ENCODE measurements at places on chromosomes 7 and 10. TPM values are rescaled to one million over a fixed set of nuclear protein-coding genes. Genes with fewer than 3 reads are reported as not detected.

GRCh38 chr10:7797582-7797981, 9.6 kb downstream of the ATP5F1C start:
- no peak for DNase-seq

DNA sequence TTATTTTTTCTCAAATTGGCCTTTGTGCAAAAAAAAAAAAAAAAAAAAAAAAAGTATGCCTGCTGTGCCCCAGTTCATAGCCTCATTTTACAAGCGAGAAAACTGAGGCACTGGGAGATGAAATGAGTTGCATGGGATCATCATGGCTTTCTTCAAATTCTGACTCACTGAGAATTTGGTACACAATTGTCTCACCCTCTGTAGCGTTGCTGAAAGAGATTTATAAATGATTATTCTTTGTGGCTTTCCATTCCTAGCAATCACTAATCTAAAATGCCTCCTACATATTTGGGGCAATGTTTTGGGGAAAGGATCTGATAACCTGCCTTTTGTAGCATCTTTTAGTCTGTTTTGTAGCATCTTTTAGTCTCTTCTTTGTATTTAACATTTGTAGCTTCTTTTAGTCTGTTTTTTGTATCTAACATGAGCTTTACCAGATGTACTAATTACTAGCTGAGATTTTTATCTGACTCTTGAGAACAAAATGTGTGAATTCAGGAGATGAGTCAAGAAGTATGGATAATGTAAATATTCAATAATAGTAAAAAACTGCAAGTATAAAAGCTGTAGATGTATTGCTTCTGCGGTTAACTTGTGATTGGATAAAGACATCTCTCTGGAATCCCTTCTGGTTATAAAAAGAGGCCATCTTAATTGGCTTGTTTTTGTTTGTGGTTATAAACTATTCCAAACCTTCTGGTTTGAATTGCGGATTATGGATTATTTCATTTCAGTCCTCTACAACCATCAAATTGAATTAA, 161.4 kb downstream of the ARID5B start:
- no peak for DNase-seq

- no peak for DNase-seq
These were observed 244.0 kb downstream of the HGF start for GRCh38 chr7:81525841-81526240.

The FXYD4 gene
- not detected for total RNA-seq

DNA sequence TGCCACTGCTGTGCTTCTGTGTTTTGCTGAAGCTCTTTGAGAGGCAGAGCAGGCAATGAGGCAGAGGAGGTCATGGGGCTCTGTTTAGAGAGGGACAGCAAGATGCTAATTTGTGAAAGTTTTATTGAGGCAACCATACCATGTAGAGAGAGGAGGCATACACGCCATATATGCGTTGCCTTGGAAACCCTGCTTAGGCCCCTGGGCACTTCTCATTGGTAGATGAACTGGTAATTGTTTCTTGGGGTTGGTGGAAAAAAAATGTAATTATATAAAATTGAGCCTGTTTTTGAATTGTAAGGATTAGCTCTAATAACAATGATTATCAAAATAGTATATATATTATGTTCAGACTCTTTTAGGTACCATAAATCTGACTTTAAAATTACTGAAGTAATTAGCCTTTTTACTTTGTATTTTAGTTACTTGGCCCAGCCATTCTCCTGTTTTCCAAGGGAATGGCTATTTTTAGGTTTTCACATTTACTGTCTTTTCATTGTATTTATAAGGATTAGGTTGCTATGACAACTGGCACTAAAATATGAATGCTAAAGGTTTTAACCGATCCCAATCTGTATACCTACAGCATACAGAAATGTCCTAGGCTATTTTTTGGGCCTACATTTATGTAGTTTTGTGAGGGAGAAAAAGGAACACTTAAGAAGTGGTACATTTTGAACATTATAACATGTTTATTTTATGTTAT, 52.4 kb downstream of the BZW2 start:
- DNase-seq: no peak

- no peak for DNase-seq
These were observed 1.2 kb downstream of the MNX1 start for GRCh38 chr7:157009170-157009777.

The STEAP4 gene
- total RNA-seq: 0.10 TPM

DNA sequence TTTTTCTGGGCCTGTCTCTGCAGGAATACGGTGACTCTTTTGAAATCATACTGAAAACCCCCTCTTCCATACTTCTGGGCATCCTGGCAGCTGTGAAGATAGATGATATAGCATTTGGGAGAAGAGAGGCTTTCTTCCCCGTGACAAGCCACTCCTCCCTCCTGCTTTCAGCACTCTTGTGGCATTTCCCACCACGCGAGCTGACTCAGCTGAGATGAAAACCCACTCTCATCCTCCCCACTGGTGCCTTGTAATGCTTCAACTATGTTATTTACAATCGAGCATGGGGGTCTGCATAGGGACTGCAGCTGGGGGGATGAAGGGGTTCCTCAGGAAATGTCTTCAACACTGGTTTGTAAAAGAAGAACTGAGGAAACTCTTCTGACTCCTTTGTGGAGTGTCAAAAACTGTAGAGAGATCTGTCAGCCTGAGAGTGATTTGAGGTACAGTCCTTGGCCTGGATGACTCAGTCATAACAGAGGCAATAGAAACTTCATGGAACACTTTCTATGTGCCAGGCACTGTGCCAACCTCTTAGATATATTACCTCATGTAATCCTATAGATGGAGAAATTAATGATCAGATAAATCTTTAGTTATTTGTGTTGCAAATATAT, 1.7 kb upstream of the TBATA start:
- no peak for DNase-seq

- no peak for DNase-seq
These were observed 36.4 kb upstream of the WAC start for GRCh38 chr10:28496481-28496961.

GRCh38 chr7:93364806-93365205, 132.6 kb downstream of the VPS50 start:
- no peak for DNase-seq

DNA sequence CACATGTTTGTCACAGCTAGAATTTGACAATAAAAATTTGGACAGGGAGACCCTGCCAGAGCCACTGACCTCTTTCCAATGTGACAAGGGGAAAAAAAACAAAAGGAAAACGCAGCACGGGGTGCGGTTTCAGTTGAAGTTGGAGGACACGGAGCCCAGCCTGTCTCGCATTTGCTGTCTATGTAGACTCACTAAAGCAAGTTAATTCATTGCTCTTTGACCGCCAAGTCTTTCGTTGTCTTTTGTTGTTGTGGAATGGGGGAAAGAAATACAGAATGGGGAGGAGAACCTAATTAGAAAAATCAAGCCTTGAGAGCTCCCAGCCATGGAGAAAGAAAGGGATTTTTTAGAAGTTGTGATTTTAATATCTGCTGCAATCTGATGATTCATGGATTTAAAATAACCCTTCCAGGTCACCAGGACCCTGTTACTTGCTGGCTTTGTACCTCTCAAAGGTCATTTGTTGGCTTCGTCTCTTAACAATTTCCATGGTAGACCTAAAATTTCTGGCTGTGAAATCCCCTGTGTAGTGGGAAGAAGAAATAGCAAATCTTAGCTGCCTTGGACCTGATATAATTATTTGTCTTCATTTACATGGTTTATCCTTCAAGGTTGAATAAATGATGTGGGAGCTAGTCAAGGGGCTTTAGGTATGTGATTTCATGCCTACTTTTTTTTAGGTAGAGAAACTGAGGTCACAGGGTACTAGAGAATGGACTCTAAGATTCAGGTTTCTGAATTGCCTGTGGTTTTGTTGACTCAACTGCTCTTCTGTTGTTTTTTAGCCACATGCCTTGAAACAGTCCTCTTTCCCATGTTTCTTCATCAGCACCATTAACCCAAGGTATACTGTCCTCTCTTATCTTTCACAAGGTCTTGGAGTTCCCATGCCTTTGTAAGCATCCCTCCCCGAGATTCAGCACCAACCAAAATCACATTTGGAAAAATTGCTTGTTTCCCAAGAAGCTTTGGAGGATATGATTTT, 78.7 kb downstream of the TCF7L2 start:
- DNase-seq: no peak

The CCL24 gene
- not detected for total RNA-seq

The PNLIPRP1 gene
- total RNA-seq: 2.1 TPM

The ASZ1 gene
- not detected for total RNA-seq

DNA sequence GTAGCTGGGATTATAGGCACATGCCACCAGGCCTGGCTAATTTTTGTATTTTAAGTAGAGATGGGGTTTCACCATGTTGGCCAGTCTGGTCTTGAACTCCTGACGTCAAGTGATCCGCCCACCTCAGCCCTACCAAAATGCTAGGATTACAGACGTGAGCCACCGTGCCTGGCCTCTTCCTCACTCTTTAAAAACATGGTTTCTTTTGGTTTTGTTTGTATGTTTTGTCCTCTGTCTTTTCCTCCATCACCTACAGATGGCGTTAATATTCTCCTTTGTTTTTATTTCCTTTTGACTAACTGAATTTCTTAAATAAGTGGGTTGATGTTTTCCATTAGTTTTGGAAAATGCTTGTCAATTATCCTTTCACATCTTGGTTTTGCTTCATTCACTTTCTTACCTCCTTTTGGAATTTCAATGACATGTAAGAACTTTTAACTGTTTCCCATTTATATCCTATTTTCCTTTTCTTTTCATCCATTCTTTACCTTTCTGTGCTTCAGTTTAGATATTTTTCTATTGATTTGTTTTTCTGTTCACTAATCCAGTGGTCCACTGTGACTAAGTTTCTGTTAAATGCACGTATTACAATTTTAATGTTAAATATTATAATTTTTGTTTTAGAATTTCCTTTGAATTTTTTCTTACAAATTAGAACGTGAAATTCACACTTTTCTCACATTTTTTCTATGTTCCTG, 104.1 kb downstream of the ZNF467 start:
- DNase-seq: no peak

DNA sequence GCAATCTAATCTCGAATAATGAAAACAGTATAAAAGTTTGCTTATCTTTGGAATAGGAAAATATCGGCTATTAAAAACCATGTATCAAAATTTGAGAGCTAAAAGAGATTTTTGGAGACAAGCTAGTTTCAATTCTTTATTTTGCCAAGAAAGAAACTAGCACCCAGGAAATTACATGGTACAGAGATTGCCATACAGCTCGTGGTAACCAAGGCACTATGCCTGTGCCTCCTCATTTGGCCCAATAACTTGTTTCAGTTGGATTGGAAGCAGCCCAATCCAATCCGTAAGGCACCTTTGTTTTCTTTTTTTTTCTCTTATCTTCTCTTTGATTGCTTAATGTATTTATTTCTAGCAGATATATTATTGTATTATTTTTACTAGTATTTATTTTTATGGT, 55.0 kb downstream of the GNAI1 start:
- DNase-seq: no peak

GRCh38 chr10:117204316-117204715, 7.0 kb downstream of the KCNK18 start:
- no peak for DNase-seq

The EGFR gene
- total RNA-seq: 0.16 TPM

GRCh38 chr7:131501930-131502685, 54.3 kb downstream of the PODXL start:
- no peak for DNase-seq

- no peak for DNase-seq
These were observed 73.8 kb downstream of the CUL1 start for GRCh38 chr7:148772297-148773089.

DNA sequence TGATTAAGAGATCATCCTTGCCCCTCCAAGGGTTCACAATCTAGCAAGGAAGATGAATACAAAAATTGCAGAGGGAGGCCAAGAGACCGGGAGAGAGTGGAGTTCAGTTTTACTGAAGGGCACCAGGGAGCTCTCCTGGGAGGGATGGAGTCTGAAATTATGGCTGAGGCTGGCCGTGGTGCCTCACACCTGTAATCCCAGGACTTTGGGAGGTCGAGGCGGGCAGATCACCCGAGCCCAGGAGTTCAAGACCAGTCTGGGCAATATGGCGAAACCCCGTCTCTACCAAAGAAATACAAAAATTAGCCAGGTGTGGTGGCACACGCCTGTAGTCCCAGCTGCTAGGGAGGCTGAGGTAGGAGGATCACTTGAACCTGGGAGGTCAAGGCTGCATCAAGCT, 51.4 kb upstream of the MXI1 start:
- no peak for DNase-seq

The ZNF853 gene
- 7.6 TPM for total RNA-seq

DNA sequence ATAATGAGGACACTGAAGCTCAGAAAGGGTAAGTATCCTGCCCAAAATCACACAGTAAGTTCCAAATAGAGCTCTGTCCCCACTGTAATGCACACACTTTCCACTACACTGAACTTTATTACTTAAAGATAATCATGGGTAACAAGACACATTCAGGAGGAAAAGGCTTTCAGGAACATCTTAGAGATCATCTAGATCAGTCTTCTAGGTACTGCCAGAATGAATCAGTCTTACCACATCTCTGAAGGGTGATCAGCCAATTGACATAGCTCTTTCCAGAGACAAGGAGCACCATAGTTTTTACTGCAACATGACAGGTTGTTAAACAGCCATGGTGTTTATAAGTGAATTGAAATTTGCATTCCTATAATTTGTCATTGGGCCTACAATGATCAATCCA, 5.4 kb upstream of the HERPUD2 start:
- no peak for DNase-seq

The IFIT2 gene
- total RNA-seq: 6.8 TPM

The UNCX gene
- not detected for total RNA-seq

- no peak for DNase-seq
These were observed 201.6 kb downstream of the SORCS3 start for GRCh38 chr10:104842704-104843103.

DNA sequence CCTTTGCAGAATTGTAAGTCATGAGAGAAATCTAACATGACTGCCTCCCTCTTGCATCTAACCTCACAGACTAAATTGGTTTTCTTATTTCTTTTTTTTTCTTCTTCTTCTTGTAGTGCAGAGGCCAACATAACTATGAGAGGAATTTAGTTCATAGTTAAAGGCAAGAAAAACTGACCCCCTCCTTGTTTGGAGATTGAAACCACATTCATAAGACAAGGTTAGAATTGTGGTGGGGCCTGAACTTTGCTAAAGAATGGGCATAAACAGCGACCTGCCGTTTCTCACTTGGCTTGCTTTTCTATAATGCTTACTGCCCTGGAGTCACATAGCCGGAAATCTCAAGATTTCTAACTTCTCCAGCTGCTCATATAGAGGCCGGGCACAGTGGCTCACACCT, 2.4 kb upstream of the POLM start:
- no peak for DNase-seq

GRCh38 chr10:110569122-110569521, 1.6 kb downstream of the SMC3 start:
- no peak for DNase-seq

GRCh38 chr10:117300671-117301070, 59.8 kb downstream of the SLC18A2 start:
- DNase-seq: no peak
